ENCODE measurements at places on chromosomes 3 and 15.

- peak; percentile 94 for DNase-seq
These were observed 207.0 kb upstream of the DCBLD2 start for GRCh38 chr3:99108508-99108907.

DNA sequence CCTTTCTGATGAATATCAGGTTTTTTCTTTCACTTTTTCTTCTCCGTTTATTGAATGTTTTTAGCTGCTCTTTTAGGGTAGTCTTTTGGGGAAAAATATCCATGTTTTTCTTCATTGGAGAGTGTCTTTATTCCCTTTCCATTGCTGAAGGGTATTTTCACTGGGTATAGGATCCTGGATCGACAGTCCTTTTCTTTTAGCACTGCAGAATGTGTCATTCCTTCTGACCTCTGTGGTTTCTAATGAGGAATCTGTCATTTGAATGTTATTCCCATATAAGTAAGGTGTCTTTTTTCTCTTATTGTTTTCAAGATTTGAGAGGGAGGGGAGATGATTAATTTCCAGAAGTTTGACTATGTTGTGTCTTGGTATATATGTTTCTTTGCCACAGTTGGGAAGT, 96.8 kb downstream of the BBX start:
- DNase-seq, result peak; percentile 42

DNA sequence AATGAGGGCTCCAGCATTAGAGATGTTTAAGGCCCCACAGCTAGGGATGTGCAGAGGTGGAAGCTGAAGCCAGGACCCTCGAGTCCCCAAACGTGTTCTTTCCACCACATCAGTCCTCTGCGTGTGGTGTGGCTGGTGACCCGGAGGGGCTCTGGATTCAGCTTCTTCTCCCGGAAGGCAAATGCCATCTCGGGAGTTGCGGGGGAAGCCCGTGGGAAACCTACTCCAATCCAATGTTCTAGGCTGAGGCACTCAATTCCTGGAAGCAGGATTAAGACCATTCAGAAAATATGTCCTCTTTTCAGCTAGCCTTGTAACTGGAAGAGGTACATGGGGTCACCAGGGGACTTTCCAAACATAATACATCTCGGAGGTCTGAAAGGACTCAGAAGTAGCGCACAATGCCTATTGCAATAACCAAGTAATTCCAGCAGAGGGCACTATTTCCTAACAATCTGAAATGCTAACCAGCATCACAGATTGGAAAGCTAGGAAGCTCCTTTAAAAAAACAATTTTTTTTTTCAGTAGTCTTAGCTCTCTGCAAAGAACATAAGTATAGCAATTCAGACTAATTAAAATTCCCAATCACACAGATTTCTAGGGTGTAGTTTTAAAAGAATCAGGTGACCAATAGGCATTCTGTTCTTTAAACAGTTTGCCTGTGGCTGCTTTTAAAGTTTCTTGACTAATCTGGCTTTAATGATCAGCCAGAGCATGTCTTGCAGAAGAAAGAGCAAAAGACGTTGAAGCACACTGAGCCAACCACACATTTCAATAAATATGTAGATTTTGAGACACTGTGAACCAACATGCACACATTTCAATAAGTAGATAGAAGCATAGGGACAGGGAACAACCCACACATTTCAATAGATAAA, 36.1 kb downstream of the BNC1 start:
- peak; percentile 66 for DNase-seq

DNA sequence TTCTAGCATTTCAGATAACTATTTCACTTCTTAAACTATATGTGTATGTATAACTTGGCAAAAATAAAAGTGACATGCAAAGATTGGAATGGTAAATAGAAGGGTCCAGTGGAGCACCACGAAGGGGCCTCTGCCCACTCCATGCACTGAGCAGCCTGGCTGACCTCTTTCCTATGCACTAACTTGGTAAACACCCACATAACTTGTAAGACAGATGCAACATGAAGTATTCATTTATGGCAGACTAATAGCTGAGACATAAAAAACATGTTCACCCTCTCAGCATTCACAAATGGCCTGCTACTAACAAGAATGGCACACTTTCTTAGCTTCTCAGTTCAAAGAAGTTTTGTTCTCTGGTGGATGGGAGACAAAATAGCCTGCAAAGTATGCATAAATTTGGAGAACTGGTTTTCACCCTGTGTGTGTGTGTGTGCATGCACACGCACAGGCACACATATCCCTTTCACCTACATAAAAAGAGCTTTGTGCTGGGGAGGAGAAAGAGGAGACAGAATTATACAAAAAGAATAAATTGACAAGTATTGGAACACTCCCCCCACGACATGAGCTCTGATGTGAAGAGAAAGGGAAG, 26.5 kb upstream of the RYK start:
- no peak for DNase-seq

DNA sequence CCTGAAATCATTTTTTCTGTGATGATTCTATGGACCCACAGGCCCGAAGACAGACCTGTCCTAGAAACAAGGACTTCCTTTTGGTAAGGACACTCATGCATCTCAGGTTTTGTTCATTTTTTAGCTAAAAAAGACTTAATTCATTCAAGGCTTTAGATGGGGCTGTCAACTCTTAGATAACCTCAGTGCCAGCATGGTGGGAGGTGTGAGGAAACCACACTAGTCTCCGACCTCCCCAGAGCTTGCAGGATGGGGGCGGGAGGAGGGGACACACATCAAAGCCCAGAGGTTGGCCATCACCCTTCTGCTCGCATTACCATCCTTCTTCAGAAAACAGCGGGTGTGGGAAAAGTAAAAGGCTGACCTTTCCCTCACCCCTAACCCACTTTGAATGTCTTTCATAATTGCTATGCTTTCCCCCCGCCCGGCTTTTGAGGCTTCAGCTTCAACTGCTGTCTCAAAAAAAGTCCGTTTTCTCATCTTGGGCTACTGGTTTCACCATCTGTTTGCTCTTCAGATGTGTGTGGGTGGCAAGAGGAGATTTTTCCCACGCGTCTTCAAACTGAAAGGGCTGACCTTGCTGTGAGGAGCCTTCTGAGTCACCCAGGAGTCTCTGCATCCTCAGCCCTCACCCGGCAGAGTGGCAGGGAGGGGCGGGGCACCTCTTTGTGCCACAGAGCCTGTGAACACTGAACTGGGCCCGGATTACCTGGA, 27.6 kb upstream of the CXCR6 start:
- DNase-seq, result peak; percentile 98

- DNase-seq, result no peak
These were observed 87.9 kb downstream of the CDIN1 start for GRCh38 chr15:36667296-36667695.

- DNase-seq, result no peak
These were observed 302.8 kb downstream of the ROBO2 start for GRCh38 chr3:77342688-77343087.

DNA sequence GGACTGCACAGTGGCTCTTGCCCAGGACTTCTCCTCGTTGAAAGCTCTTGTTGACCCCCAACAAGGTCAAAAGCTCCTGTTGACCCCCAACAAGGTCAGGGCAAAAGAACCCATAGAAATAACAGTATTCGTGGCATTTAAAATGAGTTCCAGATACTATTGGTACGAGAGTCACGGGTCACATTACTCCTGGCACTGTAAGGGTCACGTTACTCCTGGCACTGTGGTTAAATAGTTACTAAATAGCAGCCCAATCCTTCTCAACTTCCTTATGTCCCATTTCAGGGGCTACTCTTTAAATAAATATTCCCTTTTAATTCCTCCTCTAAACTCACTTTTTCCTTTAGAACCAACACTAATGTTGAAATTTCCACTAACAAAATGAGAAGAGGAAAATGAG, 18.2 kb upstream of the ADCY5 start:
- DNase-seq, result no peak

DNA sequence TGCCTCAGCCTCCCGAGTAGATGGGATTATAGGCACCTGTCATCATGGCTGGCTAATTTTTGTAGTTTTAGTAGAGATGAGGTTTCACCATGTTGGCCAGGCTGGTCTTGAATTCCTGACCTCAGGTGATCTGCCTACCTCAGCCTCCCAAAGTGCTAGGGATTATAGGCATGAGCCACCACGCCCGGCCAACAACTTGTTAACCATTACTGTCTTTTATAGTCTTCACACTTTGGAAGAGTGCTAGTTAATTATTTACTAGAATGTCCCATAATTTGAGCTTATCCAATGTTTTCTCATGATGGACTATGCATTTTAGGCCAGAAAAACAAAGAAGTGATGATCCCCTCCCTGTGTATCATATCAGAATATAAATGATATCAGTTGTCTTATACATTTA, 288.6 kb upstream of the CBLB start:
- DNase-seq, result no peak

DNA sequence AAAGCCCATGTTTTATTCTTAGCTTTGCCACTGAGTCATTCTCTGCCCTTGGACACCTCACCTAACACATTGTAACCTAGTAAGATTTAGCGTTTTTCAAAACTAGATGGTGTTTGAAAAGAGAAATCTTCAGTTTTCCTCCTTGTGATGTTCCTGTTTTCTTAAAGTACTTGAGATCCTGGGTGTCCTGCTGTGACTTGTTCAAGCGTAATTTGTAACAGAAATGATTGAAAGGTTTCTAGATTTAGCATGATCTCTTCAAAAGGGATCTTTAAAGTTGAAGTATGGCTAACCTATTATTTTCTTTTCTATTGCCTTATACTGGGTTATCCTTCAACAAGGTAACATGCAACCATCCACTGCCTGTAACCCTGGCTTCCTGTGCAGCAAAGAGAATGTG, 32.6 kb upstream of the SPATA16 start:
- DNase-seq, result no peak

- no peak for DNase-seq
These were observed 298.5 kb downstream of the SI start for GRCh38 chr3:164779816-164780215.

GRCh38 chr15:25784876-25785640, 78.1 kb downstream of the ATP10A start:
- peak; percentile 99 for DNase-seq

GRCh38 chr15:60004846-60005351, 788 bp downstream of the FOXB1 start:
- DNase-seq, result peak; percentile 27

- DNase-seq, result no peak
These were observed 69.0 kb downstream of the GRM7 start for GRCh38 chr3:6929918-6930317.

DNA sequence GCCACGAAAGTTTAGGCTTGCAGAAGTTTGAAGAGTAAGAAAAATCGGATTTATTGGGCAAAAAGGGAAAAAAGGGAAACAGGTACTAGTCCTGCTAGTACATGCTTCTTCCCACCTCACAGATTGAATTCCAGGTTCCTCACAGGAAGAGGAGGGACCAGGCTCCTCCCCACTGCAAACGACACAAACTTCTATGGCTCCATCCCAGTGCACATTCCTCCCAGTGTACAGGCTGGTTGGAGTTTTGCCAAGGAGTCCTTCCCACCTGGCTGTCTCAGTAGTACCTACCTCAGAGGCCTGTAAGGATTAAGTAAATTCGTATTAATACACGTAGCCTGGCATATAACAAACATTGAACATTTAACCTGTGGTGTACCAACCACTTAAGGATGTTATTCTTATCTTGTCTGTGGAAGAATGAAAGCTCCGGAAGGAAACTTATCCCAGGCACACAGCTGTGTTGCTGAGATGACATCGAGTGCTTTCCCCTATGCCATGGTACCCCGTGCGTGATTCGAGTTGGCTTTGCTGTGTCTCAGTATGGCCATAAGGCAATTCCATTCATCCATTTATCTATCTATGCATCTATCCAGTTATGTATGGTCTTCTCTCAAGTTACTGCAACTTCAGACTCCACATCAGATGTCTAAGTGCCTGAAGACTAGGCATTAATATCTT, 294.3 kb downstream of the LRTM1 start:
- no peak for DNase-seq

GRCh38 chr15:28271697-28272260, 50.2 kb downstream of the HERC2 start:
- DNase-seq, result no peak

GRCh38 chr15:33730815-33731214, 237.5 kb upstream of the CHRM5 start:
- no peak for DNase-seq

GRCh38 chr15:48577469-48577868, 68.0 kb downstream of the FBN1 start:
- peak; percentile 65 for DNase-seq

DNA sequence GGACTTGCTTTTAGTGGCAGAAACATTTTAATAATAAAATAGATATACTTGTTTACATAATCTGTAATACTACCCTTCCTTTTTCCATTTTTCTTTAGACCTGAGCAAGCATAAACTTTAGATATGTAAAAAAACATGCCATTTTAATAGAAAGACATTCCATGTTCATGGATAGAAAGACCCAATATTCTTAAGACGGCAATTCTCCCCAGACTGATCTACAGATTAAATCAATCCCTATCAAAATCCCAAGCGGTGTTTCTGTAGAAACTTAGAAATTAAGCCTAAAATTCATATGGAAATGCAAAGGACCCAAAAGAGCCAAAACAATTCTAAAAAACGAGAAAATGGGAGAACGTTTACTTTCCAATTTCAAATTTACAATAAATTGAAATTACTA, 11.6 kb downstream of the MRPS25 start:
- DNase-seq, result no peak

GRCh38 chr15:65192016-65192415, 6.9 kb upstream of the CLPX start:
- peak; percentile 24 for DNase-seq

DNA sequence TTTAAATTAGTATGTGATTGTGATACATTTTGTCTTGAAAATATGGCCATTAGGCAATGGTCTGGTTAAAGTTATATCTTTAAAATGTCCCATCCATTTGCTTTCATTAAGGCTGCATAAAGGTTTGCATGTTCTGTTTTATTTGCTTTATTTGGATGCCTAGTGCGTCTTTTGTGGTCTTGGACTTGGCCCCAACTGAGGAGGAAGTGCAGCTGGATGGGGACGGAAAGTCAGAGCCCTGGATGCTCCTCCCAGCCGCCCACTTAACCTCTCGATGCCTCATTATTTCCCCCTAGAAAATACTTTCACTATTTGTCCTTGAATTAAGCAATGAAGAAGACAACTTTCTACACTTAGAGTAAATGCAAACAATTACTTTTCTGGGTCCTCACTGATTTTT, 898.2 kb downstream of the MCTP2 start:
- DNase-seq, result peak; percentile 50

GRCh38 chr15:44735482-44736180, 697 bp upstream of the TRIM69 start:
- DNase-seq, result peak; percentile 49

DNA sequence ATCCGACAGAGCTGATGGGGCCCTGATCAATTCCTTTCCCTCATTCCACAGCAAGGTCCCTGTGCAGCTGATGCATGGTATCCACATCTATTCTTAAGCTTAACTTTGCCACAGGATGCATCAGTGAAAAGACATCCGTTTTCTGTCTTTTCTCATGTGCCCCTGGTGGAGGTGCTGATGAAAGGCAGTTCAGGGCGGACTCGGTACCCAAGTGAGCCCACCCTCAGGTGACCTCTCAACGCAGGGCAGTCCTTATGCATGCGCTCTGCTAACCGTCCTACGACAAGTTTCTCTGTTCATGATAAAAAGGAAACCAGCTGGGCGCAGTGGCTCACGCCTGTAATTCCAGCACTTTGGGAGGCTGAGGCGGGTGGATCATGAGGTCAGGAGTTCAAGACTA, 251.4 kb downstream of the ADAMTS17 start:
- DNase-seq, result no peak

Data from GM23248 (cell line).